ENCODE measurements at places on chromosomes 16 and 17.

- no peak for DNase-seq
Observed at GRCh38 chr17:30401097-30401496, 22.4 kb downstream of the CPD start.

GRCh38 chr17:68568581-68568980 lies 32.6 kb downstream of the FAM20A start:
- no peak for DNase-seq

DNA sequence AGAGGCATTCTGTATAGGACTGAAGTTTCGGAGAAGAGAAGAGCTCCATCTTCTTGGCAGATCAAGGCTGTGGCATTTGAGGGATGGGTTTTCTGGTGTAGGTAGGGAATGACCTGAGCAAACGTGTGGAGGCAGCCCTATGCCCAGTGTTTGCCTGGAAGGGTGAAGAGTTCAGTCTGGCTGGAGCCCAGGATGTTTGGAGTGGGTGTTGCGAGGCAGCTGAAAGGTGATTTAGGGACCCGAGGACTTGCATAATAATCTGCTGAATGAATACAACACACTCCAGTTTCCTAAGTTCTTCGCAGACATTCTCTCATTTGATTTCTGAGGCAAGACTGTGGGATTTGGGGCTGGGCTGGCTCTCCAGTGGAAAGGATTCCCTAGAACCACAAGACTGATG lies 186.2 kb downstream of the CYLD start:
- DNase-seq, result no peak

- DNase-seq, result no peak
Observed at GRCh38 chr16:70653406-70653805, 7.0 kb downstream of the IL34 start.

DNA sequence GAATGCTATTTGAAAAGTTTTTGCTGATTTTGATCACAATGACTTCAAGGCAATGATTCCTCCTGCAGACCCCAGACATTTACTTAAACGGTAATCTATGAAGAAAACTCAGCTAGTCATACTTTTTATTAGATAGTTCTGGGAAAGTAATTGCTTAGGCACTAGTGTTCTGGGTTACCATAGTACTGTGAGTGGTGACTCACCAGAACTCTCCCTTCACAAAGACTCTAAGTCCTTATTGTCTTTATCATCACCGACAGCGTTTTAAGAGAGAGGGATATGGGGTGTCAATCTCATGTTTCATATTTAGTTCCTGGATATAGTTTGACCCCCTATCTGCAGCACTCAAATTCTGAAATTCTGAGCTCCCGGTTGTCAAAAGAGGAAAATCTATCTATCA lies 43.0 kb upstream of the CDH8 start:
- no peak for DNase-seq

DNA sequence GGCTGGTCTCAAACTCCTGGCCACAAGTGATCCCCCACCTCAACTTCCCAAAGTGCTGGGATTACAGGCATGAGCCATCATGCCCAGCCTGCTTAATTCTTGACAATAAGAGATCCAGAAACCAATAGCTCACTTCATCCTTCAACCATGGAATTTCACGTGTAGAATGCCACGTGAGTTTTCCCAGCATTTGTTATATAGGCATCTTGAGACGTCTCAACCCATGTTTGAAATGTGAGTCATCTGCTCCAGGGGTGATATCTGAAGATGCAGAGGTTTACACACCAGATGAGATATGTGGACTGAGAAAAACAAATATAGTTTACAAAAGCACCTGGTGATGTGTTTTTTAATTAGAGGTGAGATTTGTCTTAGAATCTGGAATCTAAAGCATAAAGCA lies 7.1 kb downstream of the TEKT3 start:
- DNase-seq, result no peak

GRCh38 chr16:55324285-55325079 lies 479 bp downstream of the IRX6 start:
- no peak for DNase-seq
